ENCODE measurements at places on chromosomes 4 and X.

- no peak for DNase-seq
Observed at GRCh38 chr4:41976775-41977516, 4.6 kb upstream of the DCAF4L1 start.

DNA sequence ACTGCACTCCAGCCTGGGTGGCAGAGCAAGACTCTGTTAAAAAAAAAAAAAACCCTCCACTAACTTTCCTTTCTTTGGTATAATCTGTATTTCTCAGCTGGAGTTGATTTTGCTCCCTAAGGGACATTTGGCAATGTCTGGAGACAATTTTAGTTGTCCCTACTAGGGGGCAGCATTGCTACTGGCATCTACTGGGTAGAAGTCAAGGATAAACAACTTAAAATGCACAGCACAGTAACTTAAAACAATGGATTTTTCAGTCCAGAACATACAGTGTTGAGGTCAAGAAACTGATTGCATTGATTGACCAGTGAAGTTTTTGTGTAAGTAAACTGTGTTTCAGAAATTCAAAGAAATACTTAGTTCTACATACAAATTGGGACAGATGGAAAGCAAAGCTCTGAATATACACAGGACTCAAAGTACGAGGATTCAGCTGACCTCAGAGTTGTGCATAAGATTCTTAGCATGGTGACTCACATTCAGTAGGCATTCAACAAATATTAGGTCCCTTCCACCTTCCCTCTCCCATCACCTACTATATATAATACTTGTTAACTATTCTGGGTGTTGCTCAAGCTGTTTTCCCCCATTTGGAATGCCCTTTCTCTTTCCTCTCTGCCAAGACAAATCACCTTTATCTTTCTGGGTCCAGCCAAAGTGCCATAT lies 8.8 kb downstream of the DDX53 start:
- DNase-seq: no peak

GRCh38 chr4:157014621-157015591 lies 43.3 kb upstream of the PDGFC start:
- DNase-seq: no peak

DNA sequence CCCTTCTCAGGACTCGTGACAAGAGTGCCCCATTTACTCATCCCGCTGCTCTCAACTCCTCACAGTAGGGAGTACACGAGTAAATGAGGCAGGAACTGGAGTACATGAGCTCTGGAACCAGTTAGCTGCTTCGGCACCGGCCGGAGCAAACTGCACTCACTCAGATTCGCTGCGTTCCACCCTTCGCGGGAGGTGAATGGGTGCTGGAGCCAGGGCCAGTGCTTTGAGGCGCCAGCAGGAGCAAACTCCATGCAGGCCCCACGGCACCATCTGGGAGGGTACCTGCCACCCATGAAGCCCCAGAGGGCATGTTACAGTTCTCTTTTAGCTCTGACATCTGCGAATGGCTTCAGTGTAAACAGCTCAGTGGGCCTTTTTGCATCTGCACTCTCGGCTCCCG lies 315.5 kb upstream of the GK2 start:
- DNase-seq: peak; percentile 31

- DNase-seq: no peak
Observed at GRCh38 chrX:44244008-44244407, 99.5 kb downstream of the EFHC2 start.

DNA sequence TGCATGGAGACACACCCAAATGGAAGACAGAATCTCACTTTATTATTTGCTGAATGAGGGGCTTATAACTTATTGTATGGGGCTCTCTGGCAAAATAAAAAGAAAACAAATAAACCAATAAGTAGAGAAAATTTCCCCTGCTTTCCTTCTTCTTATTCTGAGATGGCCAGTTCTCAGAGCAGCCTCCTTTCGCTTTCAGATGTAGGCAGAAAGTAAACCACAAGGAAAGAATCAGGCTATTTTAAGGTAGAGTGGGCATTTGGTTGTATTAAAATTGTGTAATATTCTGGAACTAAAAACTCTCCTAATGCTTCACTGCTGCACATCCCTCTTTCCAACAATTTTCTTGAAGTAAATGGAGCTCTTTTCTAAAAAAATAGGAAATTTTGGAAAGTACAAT lies 241.8 kb downstream of the GALNTL6 start:
- no peak for DNase-seq

DNA sequence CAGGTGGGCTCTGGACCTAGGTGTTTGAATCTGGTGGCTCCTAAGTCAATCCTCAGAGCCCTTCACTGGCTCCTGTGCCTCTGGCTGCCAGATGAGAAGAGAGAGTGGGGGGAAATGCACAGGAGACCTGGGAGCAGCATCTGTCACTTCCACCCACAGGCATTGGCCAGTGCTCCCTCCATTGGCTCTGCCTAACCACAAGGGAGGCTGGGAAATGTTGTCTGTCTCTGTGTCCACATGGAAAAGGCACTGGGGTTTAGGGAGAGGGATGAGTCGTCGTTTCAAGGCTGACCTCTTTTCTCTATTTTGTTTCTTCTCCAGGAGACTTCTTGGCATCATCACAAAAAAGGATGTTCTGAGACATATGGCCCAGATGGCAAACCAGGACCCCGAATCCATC lies 76.4 kb downstream of the CLCN4 start:
- no peak for DNase-seq

DNA sequence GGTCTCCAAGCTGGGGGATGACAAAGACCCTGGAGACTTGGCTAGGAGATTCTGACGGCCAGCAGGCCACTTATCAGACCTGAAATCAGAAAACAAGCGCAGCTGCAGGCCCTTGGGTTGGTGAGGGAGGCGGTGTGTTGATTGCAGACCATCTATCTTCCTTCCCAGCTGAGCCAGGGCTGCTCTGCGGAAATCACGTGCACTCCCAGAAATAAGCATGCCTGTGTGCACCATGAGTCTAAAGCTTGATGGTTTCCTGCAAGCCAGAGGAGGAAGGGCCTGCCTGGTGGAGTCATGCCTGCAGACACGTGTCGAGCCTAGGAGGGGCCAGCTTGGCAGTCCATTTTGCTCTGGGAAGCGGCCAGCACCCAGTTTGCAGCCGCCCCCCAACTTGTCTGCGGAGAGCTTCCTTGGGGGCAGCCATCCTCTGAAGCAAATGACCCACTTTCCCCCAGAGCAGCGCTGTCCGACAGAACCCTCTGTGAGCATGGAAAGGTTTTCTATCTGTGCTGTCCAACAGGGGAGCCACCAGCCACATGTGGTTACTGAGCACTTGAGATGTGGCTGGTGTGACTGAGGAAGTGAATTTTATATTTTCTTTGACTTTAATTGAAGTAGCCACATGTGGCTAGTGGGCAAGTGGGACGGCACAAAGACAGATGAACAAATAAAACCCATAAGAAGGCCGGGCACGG lies 175.7 kb upstream of the BCOR start:
- peak; percentile 20 for DNase-seq

GRCh38 chr4:121093261-121093660 lies 20.9 kb upstream of the NDNF start:
- DNase-seq: no peak

- no peak for DNase-seq
Observed at GRCh38 chrX:106286053-106286650, 118.0 kb downstream of the PWWP3B start.

DNA sequence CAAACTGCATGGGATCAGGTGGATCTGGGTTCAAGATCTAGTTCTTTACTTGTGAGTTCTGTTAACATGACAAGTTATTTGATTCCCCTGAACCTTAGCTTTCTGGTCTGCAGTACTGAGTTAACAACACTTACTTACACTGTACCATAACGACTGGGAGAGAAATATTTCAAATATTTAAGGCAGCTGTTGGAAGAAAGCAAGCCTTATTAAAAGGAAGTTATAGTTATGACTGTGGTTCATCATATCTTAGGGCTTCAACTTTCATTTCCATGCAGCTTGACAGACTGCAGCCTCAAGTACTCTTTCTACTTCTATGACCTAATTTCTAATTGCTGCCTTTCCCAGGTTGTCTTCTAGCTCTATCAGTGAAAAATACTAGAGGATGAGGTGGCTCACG lies 40.0 kb upstream of the PDGFRA start:
- DNase-seq: no peak

DNA sequence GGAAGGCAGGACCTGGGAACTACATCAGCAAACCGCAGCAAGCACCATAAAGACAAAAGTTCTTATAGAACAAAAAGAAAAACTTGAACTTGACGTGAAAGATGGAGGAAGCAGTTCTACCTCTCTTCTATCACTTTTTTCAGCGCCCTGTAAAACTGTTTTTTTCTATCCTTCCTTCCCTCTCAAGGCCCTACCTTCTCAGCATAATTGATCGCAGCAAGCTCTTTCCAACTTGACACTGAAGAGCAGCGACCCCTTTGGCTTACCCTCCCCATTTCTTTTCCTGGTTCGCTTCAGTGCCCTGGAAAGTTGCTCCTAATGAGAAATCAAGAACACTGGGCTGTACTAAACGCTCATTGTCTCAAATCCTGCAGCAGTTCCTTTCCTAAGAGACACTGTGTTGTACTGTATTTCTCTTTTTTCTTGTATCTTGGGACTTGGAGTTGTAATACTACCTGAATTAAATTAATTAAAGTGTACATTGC lies 150.6 kb upstream of the SLC4A4 start:
- no peak for DNase-seq

GRCh38 chrX:101029665-101030064 lies 22.2 kb downstream of the TRMT2B start:
- no peak for DNase-seq

DNA sequence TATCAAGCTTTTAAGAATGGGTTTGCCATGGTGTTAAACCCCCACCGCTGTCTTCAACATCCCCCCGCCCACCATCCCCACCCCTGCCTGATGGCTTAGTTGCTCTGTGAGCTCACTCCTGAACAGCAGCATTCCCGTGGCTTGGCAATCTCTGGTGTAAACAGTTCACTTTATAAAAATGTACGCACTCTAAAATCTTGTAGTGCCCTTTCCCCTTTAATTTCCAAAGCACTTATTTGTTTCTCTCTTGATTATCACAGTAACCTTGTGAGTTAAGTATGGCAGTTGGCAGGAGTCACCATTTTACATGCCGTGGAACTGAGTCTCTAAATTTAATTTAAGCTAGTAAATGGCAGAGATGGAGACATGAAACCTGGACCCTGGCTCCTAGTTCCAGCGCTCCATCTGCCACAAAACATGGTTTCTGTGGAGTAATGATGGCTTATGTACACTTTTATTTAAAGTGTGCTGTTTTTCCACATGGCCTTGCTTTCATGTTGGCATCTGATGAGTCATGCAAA lies 123.1 kb downstream of the AFF1 start:
- DNase-seq: no peak

DNA sequence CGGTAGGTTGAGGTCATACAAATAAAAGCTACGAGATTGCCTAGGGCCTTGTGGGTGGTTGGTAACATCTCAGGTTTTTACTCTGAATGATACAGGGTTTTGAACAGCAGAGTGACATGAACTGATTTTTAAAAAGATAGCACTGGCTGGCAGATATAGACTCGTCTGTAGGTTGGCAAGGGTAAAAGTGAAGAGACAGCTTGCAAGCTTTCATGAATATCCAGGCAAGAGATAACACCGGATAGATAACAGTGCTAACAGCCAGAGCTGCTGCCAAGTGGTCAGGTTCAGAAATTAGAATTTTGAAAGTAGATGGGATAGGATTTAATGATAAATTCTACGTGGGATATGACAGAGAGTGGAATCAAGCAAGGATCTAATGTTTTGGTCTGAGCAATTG lies 299.7 kb upstream of the AADAT start:
- DNase-seq: no peak

- DNase-seq: no peak
Observed at GRCh38 chrX:45980726-45981125, 564.5 kb downstream of the ZNF674 start.

- DNase-seq: no peak
Observed at GRCh38 chr4:106676173-106676921, 307.8 kb upstream of the GIMD1 start.

All from pancreas (tissue), 10 donors.